GDM1 (cell line): ENCODE measurements at places on chromosomes 12 and 14.

DNA sequence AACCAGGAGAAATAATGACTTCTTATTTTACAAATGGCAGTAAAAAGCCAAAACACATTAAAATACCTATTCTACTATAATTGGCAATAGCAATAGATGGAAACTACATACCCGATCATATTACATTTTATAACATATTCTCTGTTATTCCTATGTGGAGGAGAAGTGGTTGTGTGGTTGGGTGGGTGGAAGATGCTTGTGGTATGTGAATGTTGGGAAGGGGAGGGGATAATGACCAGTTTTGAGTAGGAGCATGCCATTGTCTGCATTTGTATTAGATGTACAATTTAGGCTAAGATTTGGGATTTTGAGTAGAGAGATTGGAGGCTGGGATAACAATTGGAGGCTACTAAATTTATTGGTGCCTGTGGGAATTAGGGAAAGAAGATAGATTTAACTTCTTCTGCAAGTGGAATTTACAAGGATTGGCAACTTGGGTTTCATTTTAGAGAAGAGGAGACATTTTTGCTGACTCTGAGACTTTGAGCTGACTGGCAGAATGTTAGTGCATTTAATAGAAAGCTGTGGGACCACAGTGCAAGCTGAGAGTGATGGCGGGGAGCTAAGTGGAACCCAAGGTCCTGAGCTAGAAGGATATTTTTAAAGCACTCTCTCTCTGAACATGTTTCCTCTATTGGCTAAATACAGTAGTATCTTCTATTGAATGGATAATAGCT lies 65.2 kb downstream of the SLC16A7 start:
- no peak for DNase-seq

DNA sequence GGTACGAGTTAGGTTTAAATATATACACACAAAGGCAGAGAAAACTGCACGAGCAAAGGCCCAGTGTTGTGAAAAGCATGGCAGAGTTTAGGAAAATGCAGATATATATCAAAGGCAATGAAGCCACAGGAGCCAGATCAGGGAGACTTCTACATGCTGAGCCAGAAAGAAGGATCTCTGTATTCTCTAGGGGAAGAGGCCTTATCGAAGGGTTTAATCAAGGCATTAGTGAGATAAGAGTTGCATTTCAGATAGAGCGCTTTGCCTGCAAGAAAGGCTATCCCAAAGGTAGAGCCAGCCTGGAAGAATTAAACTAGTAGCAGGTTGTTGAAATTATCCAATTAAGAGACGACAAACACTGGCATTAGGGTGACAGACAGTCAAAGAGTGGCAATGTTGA lies 7.6 kb downstream of the PTPRO start:
- no peak for DNase-seq

DNA sequence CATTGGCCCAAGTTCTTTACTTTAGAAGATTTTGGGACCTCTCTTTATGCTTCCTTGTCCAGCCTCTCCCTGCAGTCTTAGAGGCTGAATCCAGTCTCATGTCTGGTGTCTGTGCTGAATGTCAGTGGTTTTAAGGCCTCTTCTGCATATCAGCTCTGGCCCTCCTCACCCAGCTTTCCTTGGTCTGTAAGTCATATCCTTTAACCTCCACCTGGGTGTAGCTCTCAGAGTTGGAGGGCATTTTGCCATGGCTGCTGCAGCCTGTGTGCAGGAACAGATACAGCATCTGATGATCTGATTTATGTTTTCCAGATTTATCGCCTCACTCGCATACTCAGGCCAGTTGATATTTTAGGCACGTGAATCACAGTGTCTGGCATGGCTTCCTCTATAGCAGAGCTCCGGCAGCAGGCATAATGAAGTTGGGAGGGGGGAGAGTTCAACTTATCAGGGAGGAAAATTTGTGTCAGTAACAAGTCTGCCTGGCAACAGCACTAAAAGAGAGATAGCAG lies 335.0 kb downstream of the PCNX1 start:
- DNase-seq = no peak

DNA sequence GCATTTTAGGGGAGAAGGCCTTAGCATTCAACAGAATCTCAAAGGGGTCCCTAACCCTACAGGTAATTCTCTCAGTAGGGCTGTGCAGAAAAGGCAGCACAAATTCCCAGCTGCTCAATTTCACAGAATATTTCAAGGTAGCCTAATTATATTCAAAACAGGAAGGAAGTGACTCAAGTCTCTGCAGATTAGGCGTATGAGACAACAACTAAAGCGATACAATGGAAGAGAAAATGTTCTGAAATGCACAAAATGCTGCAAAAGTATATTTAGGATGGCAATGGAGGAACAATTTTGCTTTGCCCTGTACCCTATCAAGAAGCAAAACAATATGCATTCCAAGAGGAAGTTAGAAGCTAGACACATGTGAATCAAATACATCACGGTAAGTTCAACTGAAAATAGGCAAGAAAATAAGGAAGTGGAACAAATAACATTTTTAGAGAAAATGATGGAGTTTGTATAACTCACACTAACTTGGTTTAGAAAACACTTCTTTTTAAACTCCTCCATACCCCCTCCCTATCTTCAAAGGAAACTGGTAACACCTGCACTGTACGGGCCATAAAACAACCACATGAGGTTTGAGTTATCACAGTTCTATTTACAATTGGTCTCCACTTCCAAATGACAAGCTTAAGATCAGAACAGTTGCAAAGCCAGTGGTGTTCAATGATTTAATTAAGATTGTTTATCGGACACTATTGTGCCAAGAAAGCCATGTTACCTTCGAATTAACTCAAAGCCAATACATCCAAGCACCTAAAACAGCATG lies 1.6 kb downstream of the GIT2 start:
- no peak for DNase-seq

DNA sequence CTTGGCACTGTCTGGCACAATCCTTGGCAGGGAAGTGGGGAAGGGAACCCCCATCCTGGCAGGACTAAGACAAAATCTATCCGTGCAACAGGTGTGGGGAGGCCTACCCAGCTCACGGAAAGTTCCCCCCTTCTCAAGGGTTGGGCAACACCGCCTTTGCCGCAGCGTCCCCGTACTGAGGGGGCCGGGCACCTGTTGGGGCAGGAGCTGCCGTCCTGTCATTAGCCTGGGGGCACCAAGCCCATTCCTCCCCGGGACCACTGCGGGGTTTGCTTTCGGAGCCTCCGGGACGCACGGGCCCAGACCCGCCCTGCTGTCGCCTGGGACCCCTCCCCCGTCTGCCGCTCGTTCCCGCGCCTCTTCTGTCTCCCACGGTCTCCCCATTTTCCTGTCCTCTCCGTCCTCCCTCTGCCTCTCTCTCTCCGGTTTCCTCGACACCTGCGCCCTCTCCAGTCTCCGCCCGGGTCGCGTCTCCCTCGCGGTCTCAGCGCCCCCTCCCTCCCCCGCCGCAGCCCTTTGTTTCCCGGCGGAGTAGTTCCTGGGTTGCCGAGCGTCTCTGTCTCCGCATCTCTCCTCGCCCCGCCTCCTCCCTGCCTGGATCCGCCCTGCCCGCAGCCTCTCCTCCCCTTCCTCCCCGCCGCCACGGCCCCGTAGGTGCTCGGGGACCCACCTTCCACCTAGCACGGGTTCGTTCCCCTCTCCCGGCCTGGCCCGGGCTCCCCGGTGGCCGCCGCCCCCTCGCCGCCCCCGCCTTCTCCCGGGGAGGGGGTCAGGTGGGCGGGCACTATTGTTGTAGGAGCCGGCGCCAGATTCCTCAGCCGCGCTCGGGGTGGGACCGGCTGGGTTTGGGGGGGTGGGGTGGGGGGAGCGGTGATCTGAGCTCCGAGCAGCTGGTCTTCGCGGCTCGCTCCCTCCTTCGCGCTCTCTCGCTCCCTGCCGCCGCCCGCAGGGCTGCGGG lies at the start of gene CACNB3:
TSS of gene CACNB3 (plus strand) at position 624 of the 958 bp plus-strand sequence. CDS start 434 bp downstream, outside the sequence.
- DNase-seq = peak; percentile 20

DNA sequence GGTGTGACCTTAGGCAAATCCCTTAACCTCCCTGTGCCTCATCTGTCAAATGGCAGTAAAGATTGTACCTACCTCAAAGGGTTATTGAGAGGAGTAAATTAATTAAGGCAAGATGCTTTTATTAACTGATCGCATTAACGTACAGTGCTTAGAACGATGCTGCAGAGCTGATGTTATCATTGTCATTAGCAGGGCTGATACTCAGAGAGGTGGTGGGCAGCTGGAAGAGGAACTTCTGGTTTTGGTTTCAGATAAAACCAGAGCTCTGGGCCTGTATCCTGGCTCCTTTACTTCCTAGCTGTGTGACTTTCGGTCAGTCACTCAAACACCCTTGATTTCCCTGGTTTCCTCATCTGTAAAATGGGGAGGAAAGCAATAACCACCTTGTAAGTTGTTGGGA lies 55.1 kb downstream of the CALM1 start:
- DNase-seq = no peak

DNA sequence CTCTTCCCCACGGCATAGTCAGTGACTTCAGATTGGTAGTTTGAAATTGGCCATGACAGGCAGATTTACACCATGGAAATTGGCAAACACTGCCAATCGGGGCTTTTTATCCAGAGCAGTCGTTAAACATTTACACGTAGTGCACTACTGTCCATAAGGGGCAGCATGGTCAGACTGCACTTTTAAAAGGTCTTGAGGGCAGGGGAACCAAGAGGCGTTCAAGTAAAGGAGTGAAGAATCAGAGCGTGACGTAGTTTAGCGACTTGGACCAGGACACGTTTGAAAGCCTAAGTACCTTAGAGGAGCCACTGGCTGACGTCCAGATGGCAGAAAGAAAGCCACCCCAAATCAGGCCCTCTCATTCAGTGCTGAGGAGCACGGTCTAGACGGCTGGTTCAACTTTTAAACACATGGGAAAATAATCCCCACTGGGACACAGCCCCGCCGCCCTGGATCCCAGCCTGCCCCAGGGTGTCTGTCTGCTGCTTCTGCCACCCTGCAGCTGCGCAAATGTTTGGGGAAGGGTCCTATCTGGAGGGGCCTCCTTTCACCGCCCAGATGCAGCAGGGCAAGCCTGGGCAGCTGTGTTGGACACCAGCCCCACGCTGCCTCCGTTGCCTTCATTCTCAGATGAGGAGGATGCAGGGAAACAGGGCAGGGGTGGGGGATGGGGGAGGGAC lies 52.5 kb upstream of the PPP2R5C start:
- no peak for DNase-seq

DNA sequence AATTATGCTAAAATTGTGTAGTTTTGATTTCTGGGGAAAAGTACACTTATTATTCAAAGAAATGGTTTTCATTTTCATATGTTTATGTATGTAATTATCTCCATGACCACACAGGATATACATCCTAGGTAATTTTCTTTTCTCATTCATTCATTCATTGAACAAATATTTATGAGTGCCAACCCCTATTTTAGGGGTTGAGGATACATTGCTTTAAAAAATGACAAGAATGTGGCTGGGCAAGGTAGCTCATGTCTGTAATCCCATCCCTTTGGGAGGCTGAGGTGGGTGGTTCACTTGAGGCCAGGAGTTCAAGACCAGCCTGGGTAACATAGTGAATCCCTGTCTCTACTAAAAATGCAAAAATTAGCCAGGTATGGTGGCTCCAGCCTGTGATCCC lies 40.9 kb downstream of the SGPP1 start:
- DNase-seq = no peak

DNA sequence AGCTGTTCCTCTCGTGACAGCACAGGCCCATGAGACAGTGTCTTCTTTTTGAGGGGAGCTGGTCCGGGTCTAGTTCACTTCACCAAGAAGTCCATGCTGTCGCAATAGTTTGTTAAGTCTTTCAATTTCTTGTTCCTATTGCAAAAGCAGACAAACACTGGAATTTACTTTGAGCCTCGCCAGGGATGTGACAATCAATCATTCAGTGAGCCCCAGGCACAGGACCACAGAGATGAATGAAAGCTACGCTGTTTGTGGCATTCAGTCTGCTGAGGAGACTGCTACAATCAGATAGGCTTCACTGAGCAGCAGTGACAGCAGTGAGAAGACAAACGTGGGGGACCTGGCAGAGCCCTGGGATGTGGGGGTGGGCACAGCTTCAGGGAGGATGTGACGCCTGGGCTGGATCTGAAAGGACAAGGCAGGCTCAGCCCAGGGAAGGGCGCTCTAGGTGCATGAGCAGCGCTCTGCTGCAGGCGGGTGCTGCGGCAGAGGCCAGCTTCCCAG lies 35.5 kb downstream of the TCTN1 start:
- DNase-seq = no peak

DNA sequence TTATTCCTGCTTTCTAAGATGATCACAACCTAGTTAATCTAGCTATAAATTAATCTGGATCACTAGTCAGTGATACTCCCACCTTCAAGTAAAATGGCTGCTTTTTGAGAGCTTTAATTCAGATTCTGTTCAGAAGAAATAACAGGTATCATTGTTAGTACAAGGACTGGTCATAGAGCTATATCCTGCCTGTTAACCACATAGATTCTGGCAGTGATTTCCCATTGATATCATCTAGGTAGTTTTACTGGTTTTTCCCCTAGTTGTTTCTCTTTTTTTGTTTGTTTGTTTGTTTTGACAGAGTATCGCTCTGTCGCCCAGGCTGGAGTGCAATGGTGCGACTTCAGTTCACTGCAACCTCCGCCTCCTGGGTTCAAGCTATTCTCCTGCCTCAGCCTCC lies 39.0 kb upstream of the HIF1A start:
- no peak for DNase-seq
